ENCODE measurements at places on chromosomes 13 and 19. TPM values are rescaled to one million over a fixed set of nuclear protein-coding genes. Genes with fewer than 3 reads are reported as not detected.

GRCh38 chr13:61275251-61275650 lies 140.4 kb downstream of the PCDH20 start:
- DNase-seq: no peak

DNA sequence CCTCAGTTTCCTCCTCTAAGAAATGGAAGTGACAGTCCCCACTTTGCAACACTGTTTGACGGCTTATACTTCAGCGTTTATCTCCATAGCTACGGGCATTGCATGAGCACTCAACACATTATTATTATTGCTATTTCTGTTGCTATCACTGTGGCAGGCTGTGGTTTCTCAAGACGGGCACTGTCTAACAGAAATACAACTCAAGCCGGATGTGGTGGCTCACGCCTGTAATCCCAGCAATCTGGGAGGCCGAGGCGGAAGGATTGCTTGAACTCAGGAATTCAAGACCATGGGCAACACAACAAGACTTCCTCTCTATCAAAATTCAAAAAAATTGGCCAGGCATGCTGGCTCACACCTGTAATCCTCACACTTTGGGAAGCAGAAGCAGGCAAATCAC lies 4.9 kb upstream of the ZSWIM4 start:
- DNase-seq: no peak

GRCh38 chr13:45269204-45269603 lies 68.4 kb upstream of the KCTD4 start:
- DNase-seq: no peak

Gene ZNF625
- 25.1 TPM for total RNA-seq

Gene SIX5
- total RNA-seq: 2.0 TPM

- peak; percentile 34 for DNase-seq
Measured at GRCh38 chr19:31149441-31149941, 199.7 kb downstream of the TSHZ3 start.

DNA sequence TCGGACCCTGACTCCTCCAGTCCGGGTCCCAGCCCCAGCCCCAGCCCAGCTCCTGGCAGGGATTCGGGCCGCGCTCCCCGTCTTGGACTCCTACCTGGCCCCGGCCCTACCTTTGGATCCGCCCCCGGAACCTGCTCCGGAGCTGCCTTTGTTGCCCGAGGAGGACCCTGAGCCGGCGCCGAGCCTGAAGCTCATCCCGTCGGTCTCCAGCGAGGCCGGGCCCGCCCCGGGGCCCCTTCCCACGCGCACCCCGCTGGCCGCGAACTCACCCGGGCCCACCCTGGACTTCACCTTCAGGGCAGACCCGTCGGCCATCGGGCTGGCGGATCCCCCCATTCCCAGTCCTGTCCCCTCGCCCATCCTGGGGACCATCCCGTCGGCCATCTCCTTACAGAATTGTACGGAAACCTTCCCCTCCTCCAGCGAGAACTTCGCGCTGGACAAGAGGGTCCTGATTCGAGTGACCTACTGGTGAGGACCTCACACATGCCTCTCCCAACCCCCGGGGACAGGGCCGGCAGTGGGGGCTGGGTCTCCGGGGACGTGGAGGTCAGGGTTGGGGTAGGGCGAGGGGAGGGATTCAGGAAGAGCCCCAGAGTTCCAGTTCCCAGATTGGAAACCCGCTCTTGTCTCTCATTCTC lies 732 bp downstream of the SELENOV start:
- DNase-seq: no peak

Gene KRTDAP
- total RNA-seq: not detected
